Stimulated activated memory B cell treated with anti-CD40 and anti-IgM and Interleukin-4, amounts not matched to agents 10 μg/mL and 1 μg/mL and 100 μg/mL, for 72 hours (primary cell): ENCODE measurements at places on chromosomes 5 and 9.
A peak's percentile ranks its signal among the peaks of the same experiment; 100 is the strongest.

DNA sequence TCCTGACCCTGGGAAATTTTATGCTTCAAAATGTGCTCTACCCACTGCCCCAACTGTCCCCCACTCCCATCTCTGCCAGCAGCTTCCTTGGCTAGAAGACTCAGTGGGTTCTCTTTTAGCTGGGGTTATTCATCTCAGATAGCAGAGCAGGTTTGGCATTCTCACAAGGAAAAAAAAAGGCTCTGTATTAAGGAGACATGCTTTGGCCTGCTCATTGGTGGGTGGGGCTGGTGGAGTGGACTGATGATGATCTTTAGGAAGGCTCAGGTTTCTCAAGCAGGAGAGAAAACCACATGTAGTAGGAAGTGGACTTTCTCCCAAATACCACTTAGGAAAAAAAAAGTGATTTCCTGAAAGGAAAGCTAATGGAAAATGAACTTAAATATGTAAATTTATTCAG lies 279.2 kb upstream of the ZNF462 start:
- H3K4me1 ChIP-seq: no peaks in the 10 kb centered on the region
- no peak overlapping the region for H3K4me3 ChIP-seq

- H3K4me1 ChIP-seq: peaks cover 59% of the 10 kb centered on the region
- H3K36me3 ChIP-seq: peaks cover 20% of the 10 kb centered on the region
- no peak overlapping the region for H3K27ac ChIP-seq
- H3K4me3 ChIP-seq: peak overlapping the region; percentile 94
- no peaks in the 10 kb centered on the region for H3K27me3 ChIP-seq
Observed at GRCh38 chr5:181258576-181258975, 2.4 kb downstream of the TRIM52 start.

DNA sequence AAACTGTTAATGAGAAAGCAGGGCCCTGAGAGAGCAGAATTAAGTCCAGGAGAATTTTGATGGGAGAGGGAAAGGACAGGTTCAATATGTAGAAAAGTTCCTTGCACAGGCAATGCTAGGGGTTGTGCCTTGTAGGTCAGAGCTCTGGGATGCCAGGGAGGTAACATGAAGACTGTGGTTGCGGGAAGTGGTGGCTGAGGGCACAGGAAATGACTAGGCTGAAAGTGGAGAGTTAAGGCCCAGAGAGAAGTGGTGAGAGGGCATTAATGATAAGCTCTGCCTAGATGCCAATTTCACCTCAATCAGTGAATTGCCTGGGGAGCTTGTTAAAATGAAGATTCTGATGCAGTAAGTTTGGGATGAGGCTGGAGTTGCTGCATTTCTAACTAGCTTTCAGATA lies 31.5 kb upstream of the PPP3R2 start:
- H3K4me3 ChIP-seq: no peak overlapping the region
- H3K27ac ChIP-seq: no peak overlapping the region
- H3K36me3 ChIP-seq: no peaks in the 10 kb centered on the region
- no peak for ATAC-seq
- no peaks in the 10 kb centered on the region for H3K27me3 ChIP-seq
- no peaks in the 10 kb centered on the region for H3K4me1 ChIP-seq

- no peak overlapping the region for H3K4me3 ChIP-seq
- peaks cover 16% of the 10 kb centered on the region for H3K36me3 ChIP-seq
- H3K27ac ChIP-seq: no peak overlapping the region
- peaks cover 6% of the 10 kb centered on the region for H3K4me1 ChIP-seq
- no peak for ATAC-seq
- no peaks in the 10 kb centered on the region for H3K27me3 ChIP-seq
Observed at GRCh38 chr5:62496876-62497275, 81.7 kb upstream of the LRRC70 start.

DNA sequence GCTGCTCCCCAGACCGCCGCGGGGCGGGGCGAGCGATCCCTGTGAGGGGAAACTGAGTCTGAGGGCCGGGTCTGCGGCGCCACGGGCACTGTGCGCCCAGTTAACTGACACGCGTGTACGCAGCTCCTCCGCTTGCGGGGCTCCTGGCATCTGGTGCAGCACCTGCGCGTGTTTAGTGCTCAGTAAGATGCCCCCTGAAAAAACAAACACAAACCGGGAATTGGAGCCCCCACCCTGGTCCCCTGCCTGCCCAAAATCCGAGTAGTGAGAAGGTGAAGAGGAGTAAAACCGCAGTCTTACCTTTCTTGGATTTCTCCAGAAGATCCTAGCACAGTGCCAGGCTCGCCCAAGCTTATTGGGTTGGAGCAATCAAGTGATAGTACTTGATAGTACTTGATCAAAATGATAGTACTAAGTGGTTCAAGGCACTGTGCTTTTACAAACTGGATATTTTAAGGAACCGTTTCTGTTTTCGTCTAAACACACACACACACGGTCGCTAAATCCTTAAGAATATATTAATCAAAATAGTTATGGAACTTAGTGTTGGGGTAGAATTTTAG lies 2.7 kb upstream of the TRAF1 start:
- ATAC-seq: no peak
- peak overlapping the region; percentile 70 for H3K4me3 ChIP-seq
- no peaks in the 10 kb centered on the region for H3K27me3 ChIP-seq
- peaks cover 92% of the 10 kb centered on the region for H3K4me1 ChIP-seq
- H3K27ac ChIP-seq: peak overlapping the region; percentile 98
- H3K36me3 ChIP-seq: peaks cover 16% of the 10 kb centered on the region

- H3K27me3 ChIP-seq: no peaks in the 10 kb centered on the region
- peak overlapping the region; percentile 0 for H3K4me3 ChIP-seq
- peak overlapping the region; percentile 43 for H3K27ac ChIP-seq
- peaks cover 69% of the 10 kb centered on the region for H3K4me1 ChIP-seq
- no peak for ATAC-seq
- H3K36me3 ChIP-seq: peaks cover 27% of the 10 kb centered on the region
Observed at GRCh38 chr5:139571966-139572365, 10.8 kb downstream of the UBE2D2 start.

DNA sequence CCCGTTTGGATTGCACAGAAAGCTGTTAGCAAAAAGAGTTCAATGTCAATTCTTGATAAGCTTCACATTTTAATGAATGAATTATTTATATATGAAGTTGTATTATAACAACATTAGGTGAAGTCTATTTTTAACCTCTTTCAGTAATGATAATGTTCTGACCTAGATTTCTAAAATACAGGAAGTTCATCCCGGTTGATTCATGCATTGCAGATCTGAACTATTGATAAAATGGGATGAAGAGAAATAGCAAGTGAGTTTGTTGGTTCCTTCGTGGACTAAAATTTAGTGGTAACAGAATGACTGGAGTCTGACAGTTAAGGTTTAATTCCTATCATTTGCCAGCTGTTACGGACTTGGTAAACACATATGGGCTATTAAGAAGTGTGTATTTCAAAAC lies 180.5 kb downstream of the PCSK1 start:
- H3K4me1 ChIP-seq: no peaks in the 10 kb centered on the region
- no peak for ATAC-seq
- H3K27ac ChIP-seq: no peak overlapping the region
- H3K27me3 ChIP-seq: no peaks in the 10 kb centered on the region

DNA sequence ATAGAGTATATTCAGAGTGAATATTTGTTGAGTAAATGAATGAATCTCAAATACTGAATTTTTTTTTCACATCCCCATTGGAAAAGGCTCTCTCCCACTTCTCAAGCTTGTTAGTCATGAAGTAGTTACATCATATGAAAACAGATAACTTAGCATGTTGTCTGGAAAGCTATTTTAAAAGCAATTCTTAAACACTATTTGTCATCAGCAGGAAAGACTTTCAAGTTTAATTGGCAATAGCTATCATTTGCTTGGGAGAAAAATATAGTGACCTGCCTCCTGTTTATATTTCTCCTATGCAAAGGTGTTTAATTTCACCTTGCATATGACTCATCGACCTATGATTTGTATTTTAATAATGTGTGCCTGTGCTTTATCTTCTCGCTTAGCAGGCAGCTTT lies 499.8 kb upstream of the GRIA1 start:
- no peak overlapping the region for H3K4me3 ChIP-seq
- no peaks in the 10 kb centered on the region for H3K27me3 ChIP-seq
- H3K27ac ChIP-seq: no peak overlapping the region
- H3K36me3 ChIP-seq: no peaks in the 10 kb centered on the region
- no peaks in the 10 kb centered on the region for H3K4me1 ChIP-seq

DNA sequence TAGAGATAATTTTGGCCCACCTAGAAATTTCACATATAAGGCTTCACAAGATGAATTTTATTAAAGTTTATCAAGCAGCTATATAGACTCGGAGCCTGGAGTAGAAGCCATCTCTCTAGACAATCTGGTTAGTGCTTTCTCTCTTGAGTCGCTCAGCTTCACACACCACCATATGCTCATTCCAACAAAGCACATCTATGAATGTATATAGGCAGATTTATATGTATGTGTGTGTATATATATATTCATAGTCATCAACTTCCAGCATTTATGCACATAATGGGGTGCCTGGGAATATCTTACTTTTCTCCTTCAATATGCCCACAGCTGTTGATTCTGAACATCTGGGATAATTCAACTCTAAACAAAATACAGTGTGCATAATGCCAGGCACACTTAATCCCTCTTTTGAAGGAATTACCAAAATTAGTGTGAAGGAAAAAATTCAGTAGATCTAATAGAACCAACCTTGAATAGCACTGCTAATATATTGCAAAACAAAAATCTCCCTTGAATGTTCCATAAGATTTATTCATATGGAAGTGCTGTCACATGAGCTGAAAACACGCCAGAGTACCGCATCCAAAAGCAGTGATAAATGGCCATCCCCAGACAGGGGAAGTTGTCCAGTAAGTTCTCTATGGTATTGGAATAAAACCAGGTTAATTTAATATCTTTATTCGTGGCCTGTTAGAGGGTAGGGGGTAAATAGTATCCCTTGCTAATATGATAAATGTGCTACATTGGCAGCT lies 56.0 kb upstream of the MOCS2 start:
- no peak overlapping the region for H3K27ac ChIP-seq
- H3K36me3 ChIP-seq: no peaks in the 10 kb centered on the region
- H3K27me3 ChIP-seq: peaks cover 8% of the 10 kb centered on the region
- ATAC-seq: no peak
- H3K4me3 ChIP-seq: no peak overlapping the region

GRCh38 chr5:14156290-14156649 lies 13.1 kb downstream of the TRIO start:
- H3K27ac ChIP-seq: no peak overlapping the region
- no peak for ATAC-seq
- peaks cover 35% of the 10 kb centered on the region for H3K4me1 ChIP-seq

DNA sequence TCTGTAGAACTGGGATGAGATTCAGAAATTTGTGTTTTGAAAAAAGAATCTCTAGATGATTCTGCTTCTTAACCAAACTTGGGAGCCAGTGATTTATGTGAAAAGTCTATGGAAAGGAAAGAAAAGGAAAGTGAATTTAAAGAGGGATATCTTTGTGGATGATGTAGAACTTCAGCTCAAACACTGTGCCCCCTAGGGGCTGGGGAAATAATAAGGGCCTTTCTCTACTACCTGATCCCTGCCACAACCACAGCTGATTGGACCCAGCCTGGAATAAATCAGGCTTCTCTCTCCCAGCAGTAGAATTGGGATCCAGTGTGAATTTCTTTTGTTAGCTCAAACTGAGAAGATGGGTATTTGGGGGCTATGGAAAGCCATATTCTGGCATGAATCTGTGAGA lies 155.0 kb downstream of the PRELID2 start:
- no peak for ATAC-seq
- H3K27me3 ChIP-seq: no peaks in the 10 kb centered on the region
- H3K4me3 ChIP-seq: no peak overlapping the region
- no peaks in the 10 kb centered on the region for H3K36me3 ChIP-seq

DNA sequence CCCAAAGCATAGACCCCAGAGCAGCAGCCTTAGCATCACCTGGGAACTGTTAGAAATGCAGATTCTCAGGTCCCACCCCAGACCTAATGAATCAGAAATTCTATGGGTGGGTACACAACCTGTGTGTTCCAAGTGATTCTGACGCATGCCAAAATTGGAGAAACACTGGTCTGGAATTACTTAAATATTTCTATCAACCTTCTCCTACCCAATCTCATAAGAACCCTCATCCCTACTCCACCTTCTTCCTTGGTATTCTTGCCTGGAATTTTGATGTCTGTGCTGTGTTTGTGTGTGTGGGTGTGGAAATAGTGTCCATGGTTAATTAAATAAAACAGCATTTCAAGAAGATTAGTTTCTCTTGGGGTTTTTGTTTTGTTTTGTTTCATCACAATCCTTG lies 111.8 kb downstream of the CEMIP2 start:
- ATAC-seq: no peak
- no peak overlapping the region for H3K27ac ChIP-seq
- peaks cover 18% of the 10 kb centered on the region for H3K36me3 ChIP-seq
- peaks cover 36% of the 10 kb centered on the region for H3K27me3 ChIP-seq
- no peak overlapping the region for H3K4me3 ChIP-seq

GRCh38 chr5:169544264-169544950 lies 39.2 kb upstream of the SPDL1 start:
- H3K4me3 ChIP-seq: no peak overlapping the region
- no peaks in the 10 kb centered on the region for H3K4me1 ChIP-seq
- no peak for ATAC-seq
- peaks cover 35% of the 10 kb centered on the region for H3K27me3 ChIP-seq
- no peaks in the 10 kb centered on the region for H3K36me3 ChIP-seq

DNA sequence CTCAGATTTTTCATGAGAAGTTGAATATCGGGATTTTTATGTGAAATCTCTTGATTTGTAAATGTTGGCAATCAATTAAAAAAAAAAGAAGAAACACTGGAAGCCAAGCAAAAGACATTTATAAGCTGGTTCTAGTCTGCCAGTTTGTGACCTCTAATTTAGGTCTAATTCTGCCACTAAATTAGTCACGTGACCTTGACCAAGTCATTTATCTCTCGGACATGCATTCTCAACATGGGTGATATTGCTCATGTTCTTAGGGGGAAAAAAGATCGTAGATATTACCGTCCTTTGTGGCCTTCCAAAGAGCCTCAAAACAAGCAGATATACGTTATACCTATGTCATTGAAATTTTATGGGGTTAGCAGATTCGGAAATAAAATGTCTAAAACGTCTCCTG lies 52.9 kb upstream of the PTPDC1 start:
- peaks cover 11% of the 10 kb centered on the region for H3K27me3 ChIP-seq
- peak overlapping the region; percentile 87 for H3K4me3 ChIP-seq
- ATAC-seq: no peak
- H3K4me1 ChIP-seq: peaks cover 21% of the 10 kb centered on the region

DNA sequence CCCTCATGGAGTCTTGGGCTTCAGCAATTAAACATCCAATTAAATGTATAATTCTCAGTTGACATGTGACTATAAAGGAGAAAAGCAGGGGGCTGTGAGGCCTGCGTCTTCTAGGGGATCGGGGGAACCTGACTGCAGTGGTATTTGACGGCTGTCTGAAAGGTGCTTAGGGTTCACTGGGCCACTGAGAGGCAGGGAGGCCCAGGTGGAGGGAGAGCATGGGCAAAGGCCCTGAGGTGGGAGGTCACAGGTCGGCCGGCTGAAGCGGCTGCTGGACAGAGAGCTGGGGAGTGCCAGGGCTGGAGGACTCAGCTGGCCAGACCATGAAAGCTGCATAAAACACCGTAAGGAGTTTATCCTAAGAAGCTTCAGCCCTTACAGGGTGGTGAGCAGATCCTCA lies 23.9 kb downstream of the ERGIC1 start:
- no peak overlapping the region for H3K27ac ChIP-seq
- H3K4me1 ChIP-seq: peaks cover 61% of the 10 kb centered on the region
- no peak for ATAC-seq
- no peak overlapping the region for H3K4me3 ChIP-seq
